ENCODE measurements at places on chromosomes 6 and 20.

DNA sequence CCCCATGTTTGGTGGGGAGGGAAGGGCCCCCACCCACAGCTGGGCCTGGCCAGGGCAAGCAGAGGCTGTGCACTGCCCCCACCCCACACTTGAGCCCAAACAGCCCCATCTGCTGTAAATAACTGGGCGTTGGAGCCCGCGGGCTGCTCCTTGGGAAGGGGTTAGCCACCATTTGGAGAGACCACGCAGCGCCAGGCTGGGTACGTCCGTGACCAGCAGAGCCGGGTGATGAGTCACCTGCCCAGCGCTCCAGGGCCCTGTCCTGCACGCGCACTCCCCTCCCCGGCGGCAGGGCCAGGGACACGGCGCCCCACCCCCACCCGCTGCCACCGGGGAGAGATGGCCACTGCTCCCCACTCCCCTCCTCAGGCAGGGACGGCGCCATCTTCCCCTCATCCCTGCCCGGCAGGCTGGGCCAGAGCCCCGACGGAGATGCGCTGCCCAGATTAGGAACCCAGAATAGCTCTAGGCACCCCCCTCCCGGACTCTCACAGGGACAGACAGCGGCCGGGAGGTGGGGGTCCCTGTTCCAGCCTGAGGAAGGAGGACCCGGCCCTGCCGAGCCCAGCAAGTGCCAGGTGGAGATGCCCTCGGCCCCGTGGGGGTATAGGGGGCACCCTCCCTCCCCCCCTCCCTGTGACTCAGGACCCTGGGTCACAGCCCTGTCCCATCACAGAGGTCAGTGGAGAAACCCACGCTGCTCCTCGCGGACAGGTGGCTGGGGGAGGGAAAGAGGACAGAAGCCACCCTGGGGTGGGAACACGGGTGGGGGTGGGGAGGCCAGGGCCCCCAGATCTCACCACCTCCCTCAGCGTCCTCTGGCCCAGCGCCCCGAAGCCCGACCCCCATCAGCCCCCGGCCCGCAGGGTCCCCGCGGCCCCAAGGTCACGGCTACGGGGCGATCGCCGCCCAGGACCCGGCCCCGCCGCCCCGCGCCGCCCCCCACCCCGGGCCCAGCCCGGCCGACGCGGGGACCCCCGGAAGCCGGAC, 642 bp downstream of the EEF1A2 start:
- DNase-seq: no peak

DNA sequence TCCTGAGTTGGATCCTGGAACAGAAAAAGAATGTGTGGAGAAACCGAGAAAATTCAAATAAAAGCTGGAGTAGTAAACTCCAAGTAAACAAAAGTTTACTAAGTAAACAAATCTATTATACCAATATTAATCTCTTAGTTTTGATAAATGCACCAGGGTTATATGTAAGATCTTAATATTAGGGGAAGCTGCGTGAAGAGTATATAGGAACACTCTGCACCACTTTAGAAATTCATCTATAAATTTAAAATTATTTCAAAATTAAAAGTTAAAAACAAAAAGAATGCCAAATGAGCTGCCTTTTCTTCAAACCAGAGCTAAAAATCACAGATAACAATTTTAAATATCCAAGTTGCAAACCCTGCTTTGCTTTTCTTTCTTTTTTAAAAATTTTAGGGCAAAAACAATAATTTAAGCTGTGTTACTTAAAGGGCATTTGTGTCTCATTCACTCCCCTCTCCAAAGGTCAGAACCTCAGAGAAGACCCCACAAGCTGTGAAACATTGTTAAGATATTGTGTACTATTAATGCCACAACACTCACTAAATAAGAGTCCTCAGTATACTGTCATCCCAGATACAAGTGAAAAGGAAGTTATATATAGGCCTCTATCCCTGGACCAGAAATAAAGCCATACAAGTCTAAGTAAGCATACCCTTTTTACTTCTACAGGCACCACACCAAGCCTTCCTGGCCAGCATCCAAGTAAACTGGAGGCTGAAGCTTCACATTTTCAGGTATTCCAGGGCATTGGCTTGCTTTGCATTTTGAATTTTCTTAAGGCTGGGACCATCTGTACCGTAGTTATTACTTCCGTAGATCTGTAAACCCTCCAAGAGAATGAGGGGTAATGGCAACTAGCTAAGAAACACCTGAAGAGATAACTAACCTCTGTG, 7.0 kb downstream of the DNAAF9 start:
- DNase-seq: no peak

DNA sequence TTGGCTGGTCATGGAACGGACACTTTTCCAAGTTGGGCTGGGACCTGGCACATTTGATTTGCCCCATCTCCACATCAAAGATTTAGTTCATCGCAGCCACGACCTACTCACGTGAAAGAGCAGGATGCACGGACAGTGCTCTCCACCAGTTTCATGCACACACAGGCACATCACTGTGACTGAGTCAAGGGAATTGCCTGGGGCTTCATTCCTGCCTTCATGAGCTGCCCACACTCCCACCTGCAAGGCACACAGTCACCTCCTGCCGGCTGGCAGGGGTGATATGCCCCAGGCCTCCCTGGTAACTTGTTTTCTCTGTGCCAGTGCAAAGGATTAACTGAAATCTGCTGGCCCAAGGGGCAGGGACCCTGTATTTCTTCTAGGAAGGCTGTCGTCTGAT, 23.3 kb upstream of the CST1 start:
- DNase-seq: no peak

DNA sequence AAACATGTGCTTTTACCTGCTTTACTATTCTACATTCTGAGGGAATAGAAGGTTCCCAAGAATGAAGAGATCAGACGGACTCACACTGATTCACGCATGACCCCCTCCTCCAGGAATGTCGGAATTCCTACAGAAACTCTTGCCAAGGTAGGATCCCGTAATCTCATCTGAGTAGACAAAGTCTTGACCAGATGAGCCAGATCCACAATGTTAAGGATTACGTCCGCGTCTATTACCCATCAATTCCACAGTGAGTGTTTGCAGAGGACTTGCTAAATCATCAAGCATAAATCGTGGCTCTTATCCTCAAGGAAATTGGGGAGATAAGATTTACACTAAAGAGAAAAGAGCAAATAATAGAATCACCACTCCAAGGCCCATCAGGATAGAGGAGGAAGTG, 245.9 kb upstream of the FOXQ1 start:
- DNase-seq: no peak

DNA sequence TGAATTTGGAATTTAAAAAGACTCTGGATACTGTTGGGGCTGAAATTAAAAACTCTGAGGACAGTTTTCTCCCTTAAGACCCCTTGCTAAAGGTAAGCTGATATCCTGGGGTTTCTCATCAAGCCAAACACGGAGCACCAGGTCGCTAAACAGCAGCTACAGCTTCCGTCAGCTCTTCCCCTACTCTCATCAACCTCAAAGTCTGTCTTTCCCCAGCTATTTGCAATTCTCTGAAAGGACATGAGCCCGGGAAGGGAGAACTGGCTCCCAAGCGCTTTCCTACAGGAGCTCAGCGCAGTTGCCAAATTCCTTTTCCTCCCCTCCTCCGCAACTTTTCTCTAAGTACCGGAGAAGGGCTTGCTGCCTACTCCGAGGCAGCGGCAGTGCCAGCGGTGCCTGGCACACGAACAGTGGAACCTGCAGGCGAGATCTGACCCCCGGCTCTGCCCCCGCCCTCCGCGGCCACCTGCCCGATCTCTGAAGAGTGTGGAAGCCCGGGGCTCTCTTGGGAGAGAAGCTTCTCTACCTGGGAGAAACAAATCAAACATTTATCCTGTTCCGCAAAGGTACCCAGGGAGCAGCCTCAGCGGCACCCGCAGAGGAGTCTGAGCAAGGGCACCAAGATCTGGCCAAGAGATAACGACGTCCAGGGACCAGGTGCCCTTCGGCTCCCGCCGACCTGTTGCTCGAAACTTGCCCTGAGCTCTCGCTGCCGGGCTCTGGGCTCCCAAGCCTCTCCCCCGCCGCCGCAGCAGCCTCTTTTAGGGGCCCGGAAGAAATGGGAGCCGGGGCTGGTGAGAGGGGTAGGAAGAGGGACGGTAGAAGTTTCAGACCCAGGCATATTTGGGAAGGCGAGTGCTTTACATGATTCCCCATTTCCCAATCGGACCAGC, 2.2 kb downstream of the CBLN4 start:
- no peak for DNase-seq

DNA sequence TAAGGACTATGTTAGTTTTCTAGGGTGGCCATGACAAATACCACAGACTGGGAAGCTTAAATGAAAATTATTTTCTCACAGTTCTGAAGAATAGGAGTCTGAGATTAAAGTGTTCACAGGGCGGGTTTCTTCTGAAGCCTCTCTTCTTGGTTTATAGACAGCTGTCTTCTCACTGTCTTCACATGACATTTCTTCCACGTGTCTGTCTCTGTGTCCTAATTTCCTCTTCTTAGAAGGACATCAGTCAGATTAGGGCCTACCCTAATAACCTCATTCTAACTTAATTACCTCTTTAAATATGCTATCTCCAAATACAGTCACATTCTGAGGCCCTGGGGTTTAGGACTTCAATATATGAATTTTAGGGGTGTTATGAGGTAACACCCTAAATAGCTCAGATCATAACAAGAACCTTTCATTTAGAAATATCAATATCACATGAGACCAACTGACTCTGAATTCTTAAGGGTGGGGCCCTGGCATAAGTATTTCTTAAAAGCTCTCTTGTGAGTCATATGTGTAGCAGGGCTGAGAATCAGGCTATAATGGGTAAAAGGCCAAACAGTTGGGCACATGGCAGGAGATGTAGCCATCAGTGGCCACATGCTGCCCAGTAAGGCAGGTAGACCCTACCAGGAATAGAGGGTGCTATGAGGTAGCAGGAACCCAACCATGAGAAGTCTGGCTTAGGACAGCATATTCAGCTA, 62.0 kb upstream of the TENT5A start:
- DNase-seq: no peak

GRCh38 chr6:38307740-38308139, 332.0 kb downstream of the BTBD9 start:
- DNase-seq: no peak

DNA sequence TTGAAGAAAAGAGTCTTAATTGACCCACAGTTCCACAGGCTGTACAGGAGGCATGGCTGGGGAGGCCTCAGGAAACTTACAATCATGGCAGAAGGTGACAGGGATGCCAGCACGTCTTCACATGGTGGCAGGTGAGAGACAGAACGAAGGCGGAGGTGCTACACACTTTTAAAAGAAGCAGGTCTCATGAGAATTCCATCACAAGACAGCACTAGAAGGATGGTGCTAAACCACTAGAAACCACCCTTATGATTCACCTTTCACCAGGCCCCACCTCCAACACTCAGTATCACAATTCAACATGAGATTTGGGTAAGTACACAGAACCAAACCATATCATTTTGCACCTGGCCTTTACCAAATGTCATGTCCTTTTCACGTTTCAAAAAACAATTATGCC, 20.9 kb downstream of the TAGAP start:
- no peak for DNase-seq

- DNase-seq: no peak
Observed at GRCh38 chr20:47540443-47541354, 39.0 kb downstream of the NCOA3 start.

GRCh38 chr20:38307371-38308046, 3.6 kb downstream of the BPI start:
- DNase-seq: no peak

DNA sequence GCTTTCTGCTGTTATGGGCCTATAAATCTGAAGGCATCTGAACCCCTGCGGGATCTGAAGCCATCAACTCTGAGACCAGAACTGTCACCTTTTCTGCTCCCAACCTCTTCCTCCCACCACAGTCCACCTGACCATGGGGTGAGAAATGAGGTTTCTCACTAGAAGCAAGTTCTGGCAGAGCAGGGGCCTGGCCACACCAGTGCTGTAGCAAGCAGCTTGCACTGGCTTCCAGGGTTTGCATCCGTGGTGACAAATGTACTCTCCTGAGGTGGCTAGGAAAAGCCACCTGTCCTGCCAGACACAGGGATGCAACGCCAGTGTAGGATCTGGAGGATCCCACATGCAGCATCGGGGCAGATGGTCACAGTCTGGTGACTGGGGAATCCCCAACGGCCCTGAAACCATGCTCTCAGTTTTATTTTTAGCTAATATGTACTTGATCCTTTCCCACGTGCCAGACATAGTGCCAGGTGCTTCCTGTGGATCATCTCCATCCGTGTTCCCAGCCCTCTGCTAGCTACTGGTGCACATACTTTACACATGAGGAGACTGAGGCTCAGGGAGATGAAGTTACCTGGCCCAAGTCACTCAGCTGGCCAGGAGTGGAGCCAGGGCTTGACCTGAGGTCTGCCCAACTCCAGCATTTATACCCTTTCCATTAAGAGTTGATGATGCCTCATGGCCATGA, 122.1 kb upstream of the SPACA1 start:
- no peak for DNase-seq

DNA sequence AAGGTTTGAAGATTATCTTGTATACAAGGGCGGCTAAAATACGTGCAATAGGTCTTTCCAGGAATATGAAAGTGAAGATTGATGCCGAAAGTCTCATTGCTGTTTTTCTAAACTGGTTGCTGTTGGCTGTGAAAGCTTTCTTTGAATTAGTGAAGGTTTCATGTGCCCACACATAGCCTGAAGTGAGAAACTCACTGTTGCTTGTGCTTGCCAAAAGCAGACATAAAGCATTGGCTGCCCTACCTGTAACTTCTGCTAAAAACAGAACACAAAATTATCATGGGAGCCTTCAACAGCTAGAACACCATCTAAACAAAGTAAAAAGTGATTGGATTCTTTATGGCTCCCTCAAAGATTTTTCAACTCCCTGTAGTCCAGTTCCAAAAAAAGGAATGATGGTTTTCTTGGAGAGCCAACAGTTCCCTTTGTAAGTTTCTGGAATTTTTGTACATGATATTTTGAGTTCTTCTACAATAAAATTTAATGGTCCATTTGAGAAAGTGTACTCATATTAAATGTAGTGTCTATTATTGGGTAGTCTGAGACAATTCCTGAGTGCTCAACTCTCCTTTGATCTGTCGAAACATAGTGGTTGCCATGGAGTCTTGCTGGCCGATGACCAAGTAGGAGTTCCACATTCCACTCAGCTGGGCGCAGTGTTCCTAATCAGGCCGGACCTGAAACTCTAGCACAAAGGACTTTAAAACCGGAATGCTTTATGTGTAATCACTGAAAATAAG, 68.5 kb downstream of the PLEKHG1 start:
- DNase-seq: no peak

- no peak for DNase-seq
Observed at GRCh38 chr6:168374541-168375071, 55.0 kb upstream of the DACT2 start.

DNA sequence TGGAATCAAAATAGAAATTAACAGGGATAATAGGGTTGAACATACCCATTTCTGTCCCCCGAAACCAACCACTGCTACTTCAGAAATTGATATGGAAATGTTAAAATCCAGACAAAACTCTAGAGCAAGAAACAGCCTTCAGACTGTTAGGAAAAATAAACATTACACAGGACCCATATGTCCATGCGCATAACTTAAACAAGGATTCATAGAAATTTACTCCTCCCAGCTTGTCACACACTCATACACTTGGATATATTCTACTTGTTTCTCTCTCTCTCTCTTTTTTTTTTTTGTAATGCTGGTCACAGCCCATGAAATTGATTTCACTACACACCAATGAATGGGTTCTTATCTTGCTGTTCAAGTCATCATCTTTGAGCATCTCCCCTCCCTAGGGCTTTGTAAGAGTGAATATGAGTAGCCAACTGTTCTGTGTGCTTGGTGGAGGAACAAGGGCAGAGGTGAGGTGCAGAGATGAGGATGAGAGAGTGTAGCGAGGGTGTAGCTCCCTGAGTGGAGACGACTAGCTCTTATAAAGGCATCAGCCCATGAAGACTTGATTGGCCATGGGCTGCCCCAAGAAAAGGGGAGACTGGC, 61.8 kb upstream of the MLN start:
- DNase-seq: no peak

GRCh38 chr6:108627692-108628550, 67.2 kb downstream of the FOXO3 start:
- DNase-seq: no peak

GRCh38 chr6:63269470-63269869, 50.3 kb downstream of the LGSN start:
- DNase-seq: no peak
